Psoas muscle (tissue), 8 donors: ENCODE measurements at places on chromosomes 5 and 9.

GRCh38 chr9:127200106-127200862 lies 64.3 kb upstream of the GARNL3 start:
- no peaks in the 10 kb centered on the region for H3K36me3 ChIP-seq
- H3K4me3 ChIP-seq = no peak overlapping the region
- no peak overlapping the region for H3K27ac ChIP-seq
- peak; percentile 44 for DNase-seq
- H3K27me3 ChIP-seq = no peaks in the 10 kb centered on the region
- peaks cover 47% of the 10 kb centered on the region for H3K4me1 ChIP-seq

DNA sequence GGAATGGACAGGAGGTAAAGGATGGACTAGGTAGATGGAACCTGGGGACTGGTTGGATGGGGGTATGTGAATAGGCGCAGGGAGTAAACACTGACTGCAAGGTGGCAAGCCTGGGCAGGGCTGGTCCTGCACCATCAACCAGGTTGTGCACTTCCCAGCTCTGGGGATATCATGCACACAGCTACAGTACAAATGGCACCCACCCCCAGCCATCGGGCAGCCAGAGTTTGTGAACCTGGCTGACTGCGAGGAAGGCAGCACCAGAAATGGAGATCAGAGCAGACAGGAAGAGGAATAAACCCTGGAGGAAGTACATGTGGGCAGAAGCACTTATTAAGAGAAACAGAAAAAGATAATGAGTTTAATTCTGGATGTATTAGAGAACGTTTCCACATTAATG lies 229.1 kb downstream of the ESM1 start:
- H3K27ac ChIP-seq = no peak overlapping the region
- H3K4me3 ChIP-seq = no peak overlapping the region
- H3K4me1 ChIP-seq = no peaks in the 10 kb centered on the region
- H3K36me3 ChIP-seq = no peaks in the 10 kb centered on the region
- DNase-seq = no peak
- no peaks in the 10 kb centered on the region for H3K27me3 ChIP-seq

DNA sequence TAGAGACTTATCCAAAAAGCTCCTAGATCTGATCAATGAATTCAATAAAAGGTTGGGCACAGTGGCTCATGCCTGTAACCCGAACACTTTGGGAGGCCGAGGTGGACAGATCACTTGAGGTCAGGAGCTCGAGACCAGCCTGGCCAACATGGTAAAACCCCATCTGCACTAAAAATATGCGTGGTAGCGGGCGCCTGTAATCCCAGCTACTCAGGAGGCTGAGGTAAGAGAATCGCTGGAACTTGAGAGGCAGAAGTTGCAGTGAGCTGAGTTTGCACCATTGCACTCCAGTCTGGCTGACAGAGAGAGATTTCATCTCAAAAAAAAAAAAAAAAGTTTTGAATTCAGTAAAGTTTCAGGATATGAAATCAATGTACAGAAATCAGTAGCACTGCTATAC lies 20.0 kb downstream of the DCTN4 start:
- no peaks in the 10 kb centered on the region for H3K36me3 ChIP-seq
- H3K27ac ChIP-seq = peak overlapping the region; percentile 54
- DNase-seq = no peak
- no peaks in the 10 kb centered on the region for H3K27me3 ChIP-seq
- H3K4me3 ChIP-seq = peak overlapping the region; percentile 6
- H3K4me1 ChIP-seq = peaks cover 36% of the 10 kb centered on the region

- H3K4me1 ChIP-seq = no peaks in the 10 kb centered on the region
- H3K4me3 ChIP-seq = no peak overlapping the region
- no peaks in the 10 kb centered on the region for H3K27me3 ChIP-seq
These were observed 15.1 kb upstream of the TNFAIP8 start for GRCh38 chr5:119340597-119341218.

GRCh38 chr9:4967523-4967922 lies 17.5 kb upstream of the JAK2 start:
- no peak overlapping the region for H3K27ac ChIP-seq
- H3K4me3 ChIP-seq = no peak overlapping the region
- no peak for DNase-seq

GRCh38 chr9:126962336-126962735 lies 47.8 kb downstream of the RALGPS1 start:
- no peaks in the 10 kb centered on the region for H3K36me3 ChIP-seq
- no peaks in the 10 kb centered on the region for H3K27me3 ChIP-seq
- H3K27ac ChIP-seq = peak overlapping the region; percentile 37
- H3K4me1 ChIP-seq = peaks cover 34% of the 10 kb centered on the region
- H3K4me3 ChIP-seq = no peak overlapping the region

DNA sequence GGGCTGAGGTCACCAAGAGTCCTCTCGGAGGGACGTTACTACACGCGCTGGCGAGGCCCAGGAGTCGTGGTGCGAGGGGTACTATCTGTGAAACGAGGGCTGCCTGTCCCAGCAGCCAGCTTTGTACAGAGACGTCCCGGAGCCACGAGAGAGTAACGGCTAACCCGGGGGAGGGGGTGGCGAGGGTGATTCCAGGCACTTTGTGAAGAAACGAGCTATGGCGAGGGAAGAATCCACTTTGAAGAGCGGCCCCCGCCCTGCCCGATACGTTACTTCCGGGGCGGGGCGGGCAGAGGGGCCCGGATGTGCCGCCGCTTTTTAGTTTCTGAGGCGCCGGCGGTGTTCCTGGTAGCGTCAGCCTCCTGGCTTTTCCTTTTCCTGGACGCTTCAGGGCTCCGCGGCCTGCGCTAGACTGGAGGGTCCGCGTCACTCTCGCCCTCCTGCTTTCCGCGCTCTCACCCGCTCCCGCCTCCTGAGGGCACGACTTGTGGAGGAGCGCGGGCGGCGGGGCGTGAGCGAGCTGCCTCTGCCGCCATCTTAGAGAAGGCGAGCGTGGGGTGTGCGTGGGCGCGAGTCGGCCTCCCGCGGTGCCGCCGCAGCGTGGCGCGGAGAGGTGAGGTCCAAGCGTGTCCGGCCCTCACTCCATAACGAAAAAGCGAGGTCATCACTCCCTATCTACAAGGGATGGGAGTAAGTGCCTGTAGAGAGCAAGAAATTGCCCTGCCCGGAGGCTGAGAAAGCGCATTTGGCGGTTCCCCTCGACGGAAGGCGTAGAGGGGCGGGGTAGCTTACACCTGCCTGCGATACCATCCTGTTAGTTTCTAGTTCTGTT lies 580 bp upstream of the RFX3 start:
- peak; percentile 94 for DNase-seq
- no peaks in the 10 kb centered on the region for H3K27me3 ChIP-seq
- peak overlapping the region; percentile 99 for H3K27ac ChIP-seq
- H3K4me3 ChIP-seq = peak overlapping the region; percentile 80

- H3K4me1 ChIP-seq = no peaks in the 10 kb centered on the region
- H3K36me3 ChIP-seq = peaks cover 72% of the 10 kb centered on the region
- H3K27me3 ChIP-seq = no peaks in the 10 kb centered on the region
These were observed 18.4 kb downstream of the URM1 start for GRCh38 chr9:128389395-128390149.

DNA sequence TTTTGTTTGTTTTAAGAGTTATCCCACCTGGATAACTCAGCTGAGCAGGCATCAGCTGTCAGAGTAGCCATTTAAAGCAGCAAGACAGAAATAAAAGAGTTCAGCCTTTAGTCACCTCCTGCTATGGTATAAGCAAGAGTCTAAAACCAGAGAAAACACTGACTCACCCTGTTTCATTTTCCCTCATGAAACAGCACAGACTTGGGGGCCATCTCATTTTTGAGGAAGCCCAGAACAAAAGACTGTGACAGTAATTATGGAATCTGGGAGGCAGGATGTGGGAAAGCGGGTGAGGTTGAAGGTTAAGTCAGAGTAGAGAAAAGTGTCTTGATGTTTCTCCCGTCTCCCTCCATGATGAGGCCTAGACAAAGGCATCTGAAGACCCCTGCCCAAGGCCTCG lies 90.2 kb upstream of the FAM174A start:
- H3K4me1 ChIP-seq = no peaks in the 10 kb centered on the region
- H3K27me3 ChIP-seq = no peaks in the 10 kb centered on the region
- H3K4me3 ChIP-seq = no peak overlapping the region

DNA sequence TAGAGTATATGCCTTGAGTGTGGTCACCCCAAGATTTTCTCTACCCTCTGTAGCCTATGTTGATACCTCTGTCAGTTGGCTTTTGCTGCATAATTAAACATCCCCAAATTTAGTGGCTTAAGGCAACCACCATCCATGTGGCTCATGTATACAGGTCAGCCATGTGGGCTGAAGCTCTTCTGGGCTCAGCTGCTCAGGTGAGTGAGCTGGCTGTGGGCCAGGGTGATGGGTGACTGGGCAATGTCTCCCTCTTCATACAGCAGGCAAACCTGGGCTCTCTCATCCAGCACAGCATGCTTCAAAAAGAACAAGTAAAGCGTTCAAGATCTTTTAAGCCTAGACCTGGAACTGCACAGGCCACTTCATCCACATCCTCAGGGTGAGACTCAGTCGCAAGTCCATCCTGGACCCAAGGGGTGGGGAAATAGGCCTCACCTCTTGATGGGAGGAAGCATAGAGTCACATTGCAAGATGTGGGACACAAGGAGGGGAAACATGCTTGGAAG lies 188.2 kb upstream of the TAS2R1 start:
- no peak overlapping the region for H3K4me3 ChIP-seq
- H3K36me3 ChIP-seq = no peaks in the 10 kb centered on the region
- H3K27me3 ChIP-seq = no peaks in the 10 kb centered on the region
- H3K4me1 ChIP-seq = no peaks in the 10 kb centered on the region

DNA sequence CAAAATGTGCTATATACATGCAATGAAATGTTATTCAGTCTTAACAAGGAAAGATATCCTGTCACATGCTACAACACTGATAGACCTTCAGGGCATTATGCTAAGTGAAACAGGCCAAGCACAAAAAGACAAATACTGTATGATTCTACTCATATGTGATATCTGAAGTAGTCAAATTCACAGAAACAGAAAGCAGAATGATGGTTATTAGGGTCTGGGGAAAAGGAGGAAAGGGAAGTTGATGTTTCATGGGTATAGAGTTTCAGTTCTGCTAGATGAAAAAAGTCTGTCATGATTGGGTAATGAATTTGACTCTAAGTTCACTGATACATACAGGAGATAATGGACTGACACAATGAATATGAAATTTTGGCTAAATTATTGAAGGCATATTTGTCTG lies 11.2 kb upstream of the RIC1 start:
- no peaks in the 10 kb centered on the region for H3K36me3 ChIP-seq
- H3K27me3 ChIP-seq = no peaks in the 10 kb centered on the region
- DNase-seq = no peak
- H3K4me3 ChIP-seq = no peak overlapping the region

DNA sequence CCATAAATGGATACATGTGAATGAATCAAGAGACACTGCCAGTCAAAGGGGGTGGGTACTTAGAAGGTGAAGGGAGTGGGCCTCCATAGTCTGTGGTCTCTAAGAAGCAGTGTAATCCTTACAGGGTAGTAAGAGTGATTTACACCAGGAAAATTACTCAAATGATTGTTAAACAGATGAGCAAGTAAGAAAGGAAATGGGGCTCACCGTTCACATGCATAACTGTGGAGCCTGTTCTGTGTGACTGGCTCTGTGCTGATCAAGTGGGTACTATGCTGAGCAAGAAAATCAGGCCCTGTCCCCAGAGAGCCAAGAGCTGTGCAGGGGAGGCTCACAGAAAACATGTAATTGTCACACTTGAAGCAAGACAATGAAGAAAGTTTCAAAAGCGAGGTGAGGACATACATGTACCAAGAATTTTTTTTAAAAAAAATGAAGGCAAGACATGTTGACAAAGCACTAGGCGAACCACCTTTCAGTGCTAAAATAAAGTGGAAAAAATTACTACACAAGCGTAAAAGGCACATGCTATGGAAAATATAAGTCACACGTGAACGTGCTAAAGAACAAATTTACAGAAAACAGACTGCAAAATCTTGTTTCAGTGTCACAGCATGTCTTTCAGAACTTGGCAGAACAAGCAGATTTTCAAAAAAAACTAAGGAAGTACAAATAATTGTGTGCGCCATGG lies 2.5 kb downstream of the BTNL8 start:
- no peak for DNase-seq
- no peaks in the 10 kb centered on the region for H3K36me3 ChIP-seq
- no peak overlapping the region for H3K4me3 ChIP-seq
- no peak overlapping the region for H3K27ac ChIP-seq
- H3K27me3 ChIP-seq = no peaks in the 10 kb centered on the region
- H3K4me1 ChIP-seq = no peaks in the 10 kb centered on the region

GRCh38 chr9:26946753-26947727 lies at the start of gene PLAA:
PLAA (minus strand) TSS chr9:26947242; CDS start chr9:26947045, 197 bp downstream.
- H3K4me1 ChIP-seq = peaks cover 24% of the 10 kb centered on the region
- peak; percentile 92 for DNase-seq
- H3K27me3 ChIP-seq = no peaks in the 10 kb centered on the region
- peak within 1 kb of the TSS; percentile 96 for H3K4me3 ChIP-seq

GRCh38 chr5:33608344-33609041 lies 167.7 kb downstream of the TARS1 start:
- H3K4me1 ChIP-seq = no peaks in the 10 kb centered on the region
- H3K27me3 ChIP-seq = no peaks in the 10 kb centered on the region
- no peak overlapping the region for H3K4me3 ChIP-seq
- no peaks in the 10 kb centered on the region for H3K36me3 ChIP-seq
- no peak for DNase-seq

DNA sequence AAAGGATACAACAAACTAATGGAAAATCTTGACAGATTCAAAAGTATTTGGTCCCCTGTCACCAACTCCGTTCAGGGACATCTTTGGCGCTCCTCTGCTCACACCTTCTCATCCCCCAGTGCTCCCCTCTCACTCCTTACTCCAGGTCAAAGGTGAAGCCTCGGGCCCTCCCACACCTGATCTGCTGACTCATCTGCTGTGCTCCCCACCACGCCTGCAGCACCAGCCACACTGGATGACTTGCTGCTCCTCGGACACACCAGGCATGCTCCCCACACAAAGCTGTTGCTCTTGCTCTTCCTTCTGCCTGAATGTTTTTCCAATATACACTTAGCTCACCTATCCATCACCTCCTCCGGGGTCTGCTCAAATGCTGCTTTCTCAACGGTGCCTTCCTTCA lies 123.4 kb downstream of the ESM1 start:
- DNase-seq = no peak
- H3K4me1 ChIP-seq = no peaks in the 10 kb centered on the region
- H3K36me3 ChIP-seq = no peaks in the 10 kb centered on the region
- no peak overlapping the region for H3K4me3 ChIP-seq
- no peaks in the 10 kb centered on the region for H3K27me3 ChIP-seq

DNA sequence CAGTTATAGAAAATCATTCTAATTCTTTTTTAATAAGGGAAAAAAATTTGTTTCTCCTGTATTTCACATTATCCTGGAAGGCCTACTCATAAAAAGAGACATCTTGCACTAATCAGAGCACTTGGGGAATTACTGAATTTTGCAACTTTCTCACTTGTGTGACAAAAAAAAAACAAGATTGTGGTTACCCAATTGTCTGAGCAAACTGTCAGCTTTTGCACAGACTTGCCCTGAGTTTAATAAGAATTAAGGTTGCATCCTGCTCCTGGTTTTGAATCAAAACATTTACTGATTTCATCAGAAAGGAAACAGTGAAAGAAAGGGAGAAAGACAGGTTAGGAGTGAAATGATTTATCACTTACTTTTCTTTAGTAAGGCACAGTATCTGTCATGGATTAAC lies 10.6 kb upstream of the SH3RF2 start:
- no peak overlapping the region for H3K27ac ChIP-seq
- DNase-seq = no peak
- no peak overlapping the region for H3K4me3 ChIP-seq
- no peaks in the 10 kb centered on the region for H3K4me1 ChIP-seq
- no peaks in the 10 kb centered on the region for H3K36me3 ChIP-seq
- no peaks in the 10 kb centered on the region for H3K27me3 ChIP-seq
